ENCODE measurements at places on chromosomes 11 and 22.

DNA sequence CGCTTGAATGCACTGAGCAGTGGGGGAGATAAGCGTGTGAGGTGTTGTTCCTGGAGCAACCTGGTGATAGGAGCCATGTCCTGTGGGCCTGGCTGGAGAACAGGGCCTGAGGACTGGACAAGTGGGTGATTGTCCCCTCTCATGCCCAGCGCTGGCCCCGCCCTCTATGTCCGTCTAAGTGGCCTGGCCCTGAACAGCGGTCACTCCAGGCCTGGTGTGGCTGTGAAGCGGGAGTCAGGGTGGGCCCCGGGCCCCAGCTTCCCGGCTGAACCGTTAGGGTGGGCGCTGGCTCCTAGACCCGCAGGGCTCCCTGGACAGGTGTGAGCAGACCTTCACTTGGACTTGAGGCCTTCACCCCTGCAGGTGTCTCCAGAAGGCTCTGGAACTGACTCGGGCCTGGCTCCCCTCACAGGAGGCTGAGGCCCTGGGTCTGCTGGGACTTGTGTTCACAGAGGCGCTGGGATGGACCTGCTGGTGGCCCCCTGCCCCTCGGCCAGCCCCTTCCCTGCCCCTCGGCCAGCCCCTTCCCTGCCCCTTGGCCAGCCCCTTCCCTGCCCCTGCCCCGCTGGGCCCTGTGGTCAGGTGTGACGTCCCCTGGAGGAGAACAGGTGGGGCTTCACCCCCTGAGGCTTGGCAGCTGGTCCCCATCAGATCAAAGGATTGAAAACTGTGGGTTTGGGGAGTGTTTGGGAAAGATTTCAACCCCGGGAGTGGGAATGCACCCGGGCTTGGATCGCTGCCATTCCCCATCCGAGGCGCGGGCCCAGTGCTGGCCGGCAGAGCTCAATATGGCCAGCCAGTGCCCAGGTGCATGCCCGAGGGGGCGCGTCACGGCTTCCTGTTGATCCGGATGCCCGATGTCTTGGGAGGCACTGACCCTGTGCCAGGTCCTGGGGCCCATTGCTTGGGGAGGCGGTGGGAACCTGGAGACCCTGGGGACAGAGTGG is 3.2 kb upstream of the MUC6 start:
- no peak for DNase-seq

- no peak for DNase-seq
Observed at GRCh38 chr22:49480896-49481658, 346.6 kb downstream of the BRD1 start.

DNA sequence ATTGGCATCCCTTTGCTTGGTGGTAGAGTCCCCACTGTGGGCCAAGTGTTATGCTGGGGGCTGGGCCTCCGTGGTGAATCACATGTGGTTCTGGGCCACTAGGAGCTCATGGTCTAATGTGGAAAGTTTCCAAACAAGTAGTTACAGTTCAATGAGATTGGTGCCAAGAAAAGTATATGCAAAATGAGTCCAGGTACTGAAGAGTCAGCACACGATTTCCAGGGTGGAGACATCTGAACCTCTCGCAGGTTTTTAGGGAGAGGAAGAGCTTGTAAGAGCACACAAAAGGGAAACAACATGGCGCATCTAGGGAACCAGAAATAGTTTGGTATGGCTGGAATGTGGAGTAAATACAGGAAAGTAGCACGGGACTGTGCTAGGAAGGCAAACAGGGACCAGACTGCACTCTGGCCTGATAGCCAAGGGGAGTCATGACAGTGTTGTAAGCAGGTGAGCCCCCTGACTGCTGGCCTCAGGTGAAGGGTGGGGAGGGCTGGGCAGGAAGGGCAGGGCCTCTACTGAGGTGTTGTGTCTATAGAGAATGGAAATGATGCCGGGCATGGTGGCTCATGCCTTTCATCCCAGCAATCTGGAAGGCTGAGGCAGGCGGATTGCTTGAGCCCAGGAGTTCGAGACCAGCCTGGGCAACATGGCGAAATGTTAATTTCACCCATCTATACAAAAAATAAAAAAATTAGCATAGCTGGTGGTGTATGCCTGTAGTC is 12.6 kb downstream of the POLR2F start:
- DNase-seq = no peak

- no peak for DNase-seq
Observed at GRCh38 chr11:34614344-34615104, 6.4 kb upstream of the EHF start.

GRCh38 chr11:130871616-130872015 is 44.7 kb downstream of the SNX19 start:
- DNase-seq = no peak

DNA sequence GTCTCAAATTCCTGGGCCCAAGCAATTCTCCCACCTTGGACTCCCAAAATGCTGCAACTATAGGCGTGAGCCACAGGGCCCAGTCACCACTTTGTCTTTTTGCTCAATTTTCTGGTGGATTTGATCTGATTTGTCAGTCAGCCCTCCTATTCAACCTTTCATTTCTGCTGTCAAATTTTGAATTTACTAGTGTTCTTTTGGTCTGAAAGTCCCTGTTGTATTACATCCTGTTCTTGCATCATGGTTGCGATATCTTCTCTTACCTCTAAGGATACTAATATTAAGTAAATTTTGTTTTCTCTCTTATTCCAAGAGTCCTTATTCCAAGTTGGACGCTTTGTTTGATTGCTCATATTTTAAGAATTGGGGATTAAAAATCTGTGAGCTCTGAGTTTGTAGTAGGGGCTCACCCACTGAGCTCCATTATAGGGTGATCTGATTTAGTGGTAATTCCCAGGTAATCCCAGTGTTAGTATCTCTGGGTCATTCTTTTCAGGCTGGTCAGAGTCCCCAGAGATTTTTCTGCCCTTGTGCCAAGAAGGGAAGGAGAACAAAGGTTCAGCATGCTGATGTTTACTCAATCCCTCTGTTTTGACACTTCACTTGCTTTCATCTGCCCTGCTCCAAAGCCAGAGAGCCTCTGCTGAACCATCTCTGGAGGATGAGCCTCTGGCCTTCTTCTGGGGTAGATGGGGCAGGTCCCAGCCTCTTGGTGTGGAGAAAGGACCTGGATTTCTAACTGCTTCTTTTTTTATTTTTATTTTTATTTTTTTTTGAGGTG is 10.0 kb downstream of the UPB1 start:
- DNase-seq = no peak

GRCh38 chr22:19291218-19291579 is 320 bp downstream of the CLTCL1 start:
- no peak for DNase-seq

GRCh38 chr22:22196018-22196533 is 48.5 kb upstream of the VPREB1 start:
- no peak for DNase-seq

- no peak for DNase-seq
Observed at GRCh38 chr22:17046566-17047348, 38.0 kb upstream of the IL17RA start.

DNA sequence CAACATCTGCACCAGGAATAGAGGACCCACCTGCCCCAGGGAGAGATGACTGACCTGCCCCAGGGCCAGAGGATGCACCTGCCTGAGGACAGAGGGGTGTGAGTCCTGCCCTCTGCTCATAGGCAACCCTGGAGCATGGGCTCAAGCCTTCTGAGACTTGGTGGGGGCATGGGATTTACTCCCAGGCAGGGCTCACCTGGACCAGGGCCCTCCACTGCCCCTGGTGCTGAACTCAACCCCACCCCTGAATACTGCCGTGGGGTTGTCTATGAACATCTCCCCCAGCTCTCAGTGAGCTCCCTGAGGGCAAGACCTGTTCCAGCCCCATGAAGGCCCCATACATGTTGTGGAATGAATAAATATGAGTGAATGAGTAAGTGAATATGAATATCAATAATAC is 33.8 kb upstream of the MUC5AC start:
- DNase-seq = no peak

DNA sequence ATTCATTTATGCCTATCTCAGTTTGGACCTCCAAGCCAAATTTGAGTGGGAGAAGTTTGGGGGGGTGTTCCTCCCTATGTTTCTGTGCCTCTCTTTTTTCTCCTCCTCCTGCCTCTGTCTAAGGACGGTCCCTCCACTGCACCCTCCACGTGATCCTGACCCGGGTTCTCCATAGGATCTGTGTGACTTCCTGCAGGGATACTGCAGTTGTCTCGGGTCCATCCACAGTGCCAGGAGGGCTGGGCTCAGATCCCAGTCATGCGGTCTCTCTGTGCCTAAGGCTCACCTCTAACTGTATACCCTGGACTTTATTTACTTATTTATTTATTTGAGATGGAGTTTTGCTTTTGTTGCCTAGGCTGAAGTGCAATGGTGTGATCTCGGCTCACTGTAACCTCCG is 1354.5 kb downstream of the BRD1 start:
- no peak for DNase-seq

- DNase-seq = no peak
Observed at GRCh38 chr11:32366666-32367065, 68.7 kb downstream of the WT1 start.

- no peak for DNase-seq
Observed at GRCh38 chr22:42932857-42933484, 75.9 kb upstream of the ARFGAP3 start.

- no peak for DNase-seq
Observed at GRCh38 chr11:74466916-74467885, at the start of gene KCNE3. TSS of gene KCNE3 (minus strand) at chr11:74467549. CDS start at chr11:74457563, 9,986 bp downstream.

DNA sequence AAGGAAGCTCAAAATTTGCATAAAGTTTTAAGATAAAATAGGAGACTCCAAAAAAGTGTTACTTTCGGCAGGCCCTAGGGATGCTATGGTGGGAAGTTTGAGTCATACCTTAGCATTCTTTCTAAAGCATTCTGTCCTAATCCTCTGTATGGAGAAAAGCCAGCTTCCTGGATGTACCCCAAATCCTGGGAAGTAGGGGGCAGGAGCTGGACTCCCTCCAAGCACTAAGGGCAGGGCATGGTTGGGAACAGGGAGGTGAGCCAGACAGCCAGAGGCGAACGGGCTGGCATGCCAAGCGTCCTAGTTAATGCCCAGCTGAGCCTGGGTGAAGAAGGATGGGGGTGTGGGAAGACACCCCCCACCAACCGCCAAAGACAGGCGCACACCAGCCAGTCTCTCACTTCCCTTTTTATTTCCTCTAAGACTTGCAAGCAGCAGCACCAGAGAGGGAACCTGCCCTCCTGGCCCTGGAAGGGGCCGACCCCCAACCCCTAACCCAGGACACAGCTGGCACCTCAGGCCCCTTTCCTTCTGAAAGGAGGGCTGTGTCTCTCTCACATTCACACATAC is 23.9 kb downstream of the RTN4RL2 start:
- DNase-seq = no peak

- no peak for DNase-seq
Observed at GRCh38 chr11:8105666-8106065, 24.7 kb downstream of the TUB start.

DNA sequence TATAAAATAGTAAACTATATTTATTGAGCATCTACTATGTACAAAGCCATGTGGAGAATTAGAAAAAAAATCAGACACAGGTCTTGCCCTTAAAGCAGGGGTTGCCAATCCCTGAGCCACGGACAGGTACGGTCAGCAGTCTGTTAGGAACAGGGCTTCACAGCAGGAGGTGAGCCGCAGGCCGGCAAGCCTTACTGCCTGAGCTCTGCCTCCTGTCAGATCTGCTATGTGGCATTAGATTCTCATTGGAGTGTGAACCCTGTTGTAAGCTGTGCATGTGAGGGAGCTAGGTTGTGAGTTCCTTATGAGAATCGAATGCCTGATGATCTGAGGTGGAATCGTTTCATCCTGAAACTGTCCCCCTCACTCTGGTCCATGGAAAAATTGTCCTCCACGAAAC is 2.1 kb upstream of the RAG2 start:
- no peak for DNase-seq

- DNase-seq = no peak
Observed at GRCh38 chr11:894575-895201, 15.9 kb downstream of the CHID1 start.

DNA sequence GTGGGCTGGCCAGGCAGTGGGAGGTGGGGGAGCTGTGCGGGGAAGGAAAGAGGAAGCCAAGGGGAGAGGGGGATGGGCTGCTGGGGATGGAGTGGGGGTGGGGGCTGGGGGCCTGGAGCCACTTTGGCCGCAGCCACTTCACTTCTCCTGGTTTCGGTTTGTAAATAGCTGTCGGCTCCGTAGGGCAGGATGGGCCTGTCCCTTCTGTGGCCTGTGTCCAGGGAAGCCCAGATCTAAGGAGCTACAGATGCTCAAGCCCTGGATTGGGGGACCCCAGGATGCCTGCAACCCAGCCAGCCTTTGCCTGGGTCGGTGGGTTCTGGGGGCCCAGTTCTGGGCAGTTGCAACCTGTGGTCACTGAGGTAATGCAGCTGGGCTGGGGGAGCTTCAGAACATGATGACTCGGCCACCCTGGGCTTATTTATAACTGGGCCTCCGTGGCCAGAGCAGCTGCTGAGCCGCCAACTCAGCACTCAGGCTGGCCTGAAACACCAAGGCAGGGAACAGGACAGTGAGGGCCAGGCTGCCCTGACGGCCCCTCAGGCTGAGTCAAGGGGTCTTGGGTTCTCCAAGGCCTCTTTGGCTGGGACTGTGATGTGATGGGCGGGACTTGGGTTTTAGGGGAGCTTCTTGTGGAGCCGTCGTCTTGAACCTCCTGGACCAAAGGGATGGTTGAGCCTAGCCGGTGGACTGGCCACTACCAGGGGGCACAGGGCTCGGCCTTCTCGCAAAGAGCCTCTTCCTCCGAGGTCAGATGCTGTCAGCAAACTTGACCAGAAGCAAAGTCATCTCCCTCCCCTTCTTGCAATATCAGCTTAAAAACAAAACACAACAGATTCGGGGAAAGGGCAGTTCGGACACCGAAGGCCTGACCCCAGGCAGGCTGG is 15.0 kb upstream of the SLC39A13 start:
- no peak for DNase-seq

GRCh38 chr22:29717789-29718188 is 2.0 kb upstream of the CABP7 start:
- DNase-seq = no peak

DNA sequence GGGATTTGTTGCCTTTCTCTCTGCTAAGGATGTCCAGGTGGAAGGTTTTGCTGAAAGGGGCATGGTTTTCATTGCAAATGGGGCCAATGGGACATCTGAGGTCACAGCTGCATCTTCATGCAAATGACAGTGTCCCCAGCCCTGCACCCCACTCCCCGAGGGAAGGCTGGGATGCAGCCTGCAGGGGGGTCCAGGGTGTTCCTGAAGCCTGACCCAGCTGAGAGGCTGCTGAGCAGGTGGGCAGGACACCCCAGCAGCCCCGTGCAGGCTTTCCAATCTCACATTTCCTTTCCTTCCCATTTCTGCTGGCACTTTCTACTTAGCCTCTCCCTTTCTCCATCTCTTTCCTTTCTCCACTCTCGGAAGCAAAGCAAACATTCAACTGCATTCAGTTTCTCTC is 78.3 kb downstream of the SCN3B start:
- no peak for DNase-seq
